ENCODE measurements at places on chromosomes 2 and 18.
A peak's percentile ranks its signal among the peaks of the same experiment; 100 is the strongest.

- DNase-seq, result no peak
Measured at GRCh38 chr18:4960578-4960977, 236.5 kb downstream of the AKAIN1 start.

DNA sequence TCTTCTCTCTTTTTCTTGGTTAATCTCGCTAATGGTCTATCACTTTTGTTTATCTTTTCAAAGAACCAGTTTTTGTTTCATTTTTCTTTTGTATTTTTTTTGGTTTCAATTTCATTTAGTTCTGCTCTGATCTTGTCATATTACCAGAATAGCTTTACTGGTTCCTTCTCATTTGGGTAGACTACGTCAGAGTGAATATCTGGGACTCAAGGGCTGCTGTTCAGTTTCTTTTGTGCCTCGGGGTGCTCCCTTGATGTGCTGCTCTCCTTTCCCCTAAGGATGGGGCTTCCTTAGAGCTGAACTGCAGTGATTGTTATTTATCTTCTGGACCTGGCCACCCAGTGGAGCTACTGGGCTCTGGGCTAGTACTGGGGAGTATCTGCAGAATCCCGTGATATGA is 29.4 kb upstream of the IL1RN start:
- no peak for DNase-seq

- DNase-seq, result no peak
Measured at GRCh38 chr2:6312367-6312766, 553.3 kb downstream of the CMPK2 start.

DNA sequence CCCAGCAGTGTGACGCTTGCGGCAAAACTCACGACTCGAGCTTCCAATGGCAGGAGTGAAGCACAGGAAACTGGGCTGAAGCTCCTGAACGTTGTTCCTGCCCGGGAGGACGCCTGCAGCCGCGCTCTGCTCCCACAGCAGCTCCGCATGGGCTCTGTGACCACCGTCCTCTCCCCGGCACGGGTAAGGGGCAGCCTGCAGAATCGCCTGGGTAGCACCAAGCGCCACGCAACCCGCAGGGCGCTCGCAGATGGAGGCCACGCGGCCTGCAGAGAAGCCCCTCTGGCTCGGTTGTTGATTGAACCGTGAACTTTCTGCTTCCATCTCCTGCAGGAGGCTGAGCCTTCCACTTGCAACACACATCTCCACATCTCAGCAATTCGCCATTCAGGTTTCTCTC is 63.3 kb upstream of the ZNF236 start:
- DNase-seq, result no peak

GRCh38 chr2:88471083-88471942 is 18.8 kb upstream of the FOXI3 start:
- DNase-seq, result no peak

DNA sequence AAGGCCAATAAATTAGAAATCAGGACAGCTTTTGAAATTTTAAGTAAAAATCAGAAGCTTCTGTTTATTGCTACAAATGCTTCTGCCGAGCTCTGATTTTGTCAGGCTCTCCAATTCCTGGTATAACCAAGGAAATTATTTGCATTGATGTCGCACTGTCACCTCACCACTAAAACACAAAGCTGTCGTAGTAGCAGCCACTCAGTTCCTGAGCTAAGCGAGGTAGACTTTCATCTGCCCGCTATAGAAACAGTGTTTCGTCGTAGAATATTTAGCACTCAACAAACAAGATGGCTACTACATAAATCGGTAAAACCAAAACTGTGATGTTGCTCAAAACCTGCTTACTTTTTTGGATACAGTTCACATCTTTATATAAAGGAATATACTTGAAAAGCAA is 141.3 kb upstream of the FOSL2 start:
- no peak for DNase-seq

GRCh38 chr2:120819720-120820210 is 84.1 kb downstream of the GLI2 start:
- no peak for DNase-seq

- no peak for DNase-seq
Measured at GRCh38 chr2:98551316-98551715, 57.0 kb downstream of the COA5 start.

GRCh38 chr2:68253219-68254068 is 1.1 kb upstream of the PPP3R1 start:
- peak; percentile 76 for DNase-seq

DNA sequence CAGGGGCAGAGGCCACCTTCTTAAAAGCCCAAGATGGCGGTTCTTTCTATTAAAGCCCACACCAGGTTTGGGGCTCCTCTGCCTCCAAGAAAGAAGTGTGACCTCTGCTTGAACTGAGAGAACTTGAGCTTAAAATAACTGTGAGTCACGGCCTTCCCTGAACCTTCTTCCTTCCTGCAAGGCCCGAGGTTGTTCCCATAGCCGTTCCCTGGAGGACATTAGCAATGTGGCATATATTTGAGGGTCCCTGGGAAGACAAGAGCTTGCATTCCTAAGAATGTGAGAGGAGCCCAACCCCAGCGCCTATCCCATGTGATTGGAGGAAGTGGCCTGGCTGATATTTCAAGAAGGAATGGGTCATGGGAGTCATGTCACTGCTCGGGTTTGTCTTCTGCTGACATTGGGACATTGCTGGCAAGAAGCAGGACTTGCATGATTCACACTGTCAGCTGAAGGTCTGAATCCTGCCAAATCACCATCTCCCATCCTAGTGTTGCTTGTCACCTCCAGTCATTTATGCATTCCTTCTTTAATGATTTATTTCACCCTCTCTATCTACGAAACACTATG is 168.1 kb downstream of the TRIB2 start:
- DNase-seq, result no peak

- no peak for DNase-seq
Measured at GRCh38 chr18:310042-310441, 42.2 kb upstream of the THOC1 start.

- no peak for DNase-seq
Measured at GRCh38 chr2:42183775-42184174, 14.6 kb downstream of the EML4 start.

DNA sequence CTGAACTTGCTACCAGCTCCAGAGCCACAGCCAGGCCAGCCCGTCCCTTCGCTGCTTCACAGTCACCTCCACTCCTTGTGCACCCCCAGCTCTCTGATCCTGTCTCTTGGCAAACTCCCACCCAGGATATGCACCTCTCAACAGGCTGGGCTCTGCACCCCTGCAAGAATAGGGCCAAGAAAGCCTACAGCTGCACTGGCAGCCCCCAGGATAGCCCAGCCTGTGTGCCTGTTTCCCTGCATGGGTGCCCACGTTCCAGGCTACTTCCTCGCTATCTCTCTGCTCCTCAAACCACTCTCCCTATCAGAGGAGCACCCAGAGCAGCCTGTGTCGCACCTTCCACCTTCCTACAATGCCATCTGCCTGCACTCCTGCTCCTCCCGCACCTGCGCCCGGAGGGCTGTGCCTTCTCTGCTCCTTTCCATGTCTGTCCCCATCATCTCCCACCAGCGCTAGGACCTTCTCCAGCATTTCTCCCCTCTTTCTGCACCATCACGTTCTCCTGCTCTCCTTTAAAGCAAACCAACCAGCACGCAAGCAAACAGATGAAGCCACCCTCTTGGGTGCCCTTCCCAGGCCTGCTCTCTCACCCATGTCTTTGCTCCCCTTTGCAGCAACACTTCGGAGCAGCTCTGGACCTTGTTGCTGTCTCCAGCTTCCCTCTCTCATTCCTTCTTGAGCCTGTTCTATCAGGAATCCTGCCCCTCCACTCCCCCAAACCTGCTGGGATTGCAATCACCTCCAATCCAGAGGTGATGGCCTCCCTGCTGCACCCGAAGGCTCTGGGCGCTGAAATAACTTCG is 313.2 kb upstream of the HS6ST1 start:
- no peak for DNase-seq

DNA sequence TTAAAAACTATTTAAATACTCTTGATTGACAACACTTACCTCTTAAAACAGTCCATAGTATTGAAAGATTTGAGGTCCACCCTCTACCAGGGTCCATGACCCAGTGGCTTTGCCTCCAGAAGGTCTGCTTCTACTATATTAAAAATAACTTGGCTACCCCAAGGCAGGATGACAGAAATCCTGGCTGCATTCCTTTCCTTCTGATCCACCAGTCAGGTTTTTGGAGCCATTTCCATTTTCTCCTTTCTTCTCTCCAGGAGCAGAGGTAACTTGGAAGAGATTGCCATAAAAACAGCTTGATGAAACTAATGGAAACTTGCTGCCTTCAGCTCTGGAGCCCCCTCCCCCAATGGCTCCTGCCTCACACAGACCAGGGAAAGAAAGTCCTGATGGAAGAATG is 2.6 kb upstream of the FAM171B start:
- DNase-seq, result no peak

DNA sequence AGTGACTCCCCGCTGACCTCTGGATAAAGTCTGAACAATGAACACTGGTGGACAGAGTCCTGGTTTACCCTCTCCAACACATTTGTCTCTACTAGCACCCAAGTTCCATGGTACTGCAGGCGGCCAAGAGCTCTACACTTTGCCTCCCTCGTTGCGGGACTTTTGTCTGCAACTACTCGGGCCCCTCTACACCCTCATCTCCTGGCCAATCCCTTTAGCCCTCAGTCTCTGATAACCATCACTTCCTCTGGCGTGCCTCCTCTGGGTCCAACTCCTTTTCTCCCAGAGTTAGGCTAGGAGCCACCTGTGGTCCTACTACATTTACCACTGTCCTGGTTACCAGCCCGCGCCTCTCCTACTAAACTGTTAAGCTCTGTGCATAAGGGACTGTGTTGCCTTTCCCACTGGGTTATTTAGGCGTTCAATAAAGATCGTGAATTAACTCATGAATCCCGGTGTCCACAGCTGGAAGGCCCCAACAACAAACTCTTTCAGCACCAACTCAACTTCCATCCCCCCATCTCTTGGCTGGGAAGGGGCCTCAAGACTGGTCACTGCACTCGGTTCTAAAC is 757 bp downstream of the HDHD2 start:
- peak; percentile 64 for DNase-seq

- DNase-seq, result no peak
Measured at GRCh38 chr2:147934881-147935620, 85.5 kb downstream of the ORC4 start.

DNA sequence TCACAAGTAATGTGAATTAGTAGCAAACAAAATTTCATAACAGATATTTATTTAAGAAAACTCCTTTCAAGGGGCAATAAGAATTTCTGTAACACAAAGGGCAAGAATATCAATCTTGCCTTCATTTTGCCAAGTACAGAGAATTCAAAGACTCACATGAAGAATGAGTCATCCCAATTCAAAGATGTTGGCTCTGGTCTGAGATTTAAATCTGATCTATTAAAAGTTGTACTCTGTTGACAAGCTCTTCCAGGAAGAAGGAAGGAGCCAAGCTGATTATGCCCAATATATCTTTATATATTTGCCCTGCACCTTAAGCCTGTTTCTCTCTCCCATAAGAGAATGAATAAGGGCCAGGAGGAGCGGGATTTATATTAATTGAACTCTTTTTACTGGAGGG is 55.9 kb upstream of the RPE start:
- DNase-seq, result no peak

- DNase-seq, result peak; percentile 75
Measured at GRCh38 chr18:26383454-26384270, 157.4 kb downstream of the TAF4B start.

- no peak for DNase-seq
Measured at GRCh38 chr2:159546716-159547430, 69.5 kb downstream of the BAZ2B start.

DNA sequence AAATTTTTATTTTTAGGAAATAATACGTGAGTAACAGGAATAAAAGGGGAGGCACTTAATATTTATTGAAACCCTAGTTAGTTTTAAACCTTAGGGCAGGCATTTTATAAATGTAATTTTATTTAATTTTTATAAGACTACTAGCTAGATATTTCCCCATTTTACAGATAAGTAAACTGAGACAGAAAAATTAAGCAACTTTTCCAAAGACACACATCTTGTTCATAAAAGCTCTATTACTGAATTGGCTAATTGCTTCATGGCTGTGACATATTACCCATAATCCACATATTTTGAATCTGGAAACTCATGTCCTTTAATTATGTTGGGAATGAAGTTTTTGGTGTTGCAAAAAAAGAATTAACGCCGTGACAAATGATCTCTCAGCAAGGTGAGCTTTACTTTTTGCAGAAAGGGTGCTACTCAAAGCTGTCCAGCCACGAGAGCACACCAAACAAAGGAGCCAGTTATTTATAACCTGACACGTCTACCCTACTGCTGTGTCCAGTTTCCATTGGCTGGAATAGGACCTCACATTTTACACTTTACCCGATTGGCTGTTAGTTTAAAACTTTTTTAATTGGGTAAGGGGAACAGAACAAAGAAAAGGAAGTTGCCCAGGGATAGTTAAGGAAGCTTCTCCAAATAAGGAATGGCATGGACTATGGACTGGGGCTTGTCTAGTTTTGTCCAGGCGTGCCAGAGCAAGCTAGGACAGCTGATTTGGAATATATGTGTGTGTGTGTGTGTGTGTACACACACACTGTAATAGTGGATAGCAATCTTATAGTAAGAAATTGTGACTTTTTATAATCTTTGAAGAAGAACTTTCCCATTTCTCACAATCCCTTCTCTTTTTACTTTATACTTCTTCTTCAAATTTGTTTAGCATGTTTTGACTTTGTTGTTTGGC is 54.2 kb downstream of the COMMD1 start:
- DNase-seq, result no peak

GRCh38 chr2:127565261-127566138 is 30.0 kb downstream of the MYO7B start:
- no peak for DNase-seq

DNA sequence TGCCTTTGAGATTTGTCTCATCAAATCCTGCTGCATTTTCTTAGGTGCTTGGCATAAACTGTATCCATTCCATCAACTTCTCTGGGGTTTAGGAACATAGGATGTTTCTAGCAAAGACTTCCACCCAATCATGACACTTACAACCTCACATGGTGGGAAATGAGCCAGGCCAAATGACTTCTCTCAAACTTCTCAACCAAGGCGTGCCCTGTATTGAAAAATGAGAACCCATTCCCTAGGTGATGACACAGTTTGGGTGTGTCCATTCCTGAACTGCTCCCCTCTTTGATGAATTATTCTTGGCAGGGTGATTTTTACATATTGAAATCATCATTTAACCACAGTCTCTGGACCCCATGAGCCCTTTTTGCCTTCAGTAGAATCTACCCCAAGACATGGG is 161.1 kb downstream of the EN1 start:
- no peak for DNase-seq

GRCh38 chr2:128370468-128371247 is 52.0 kb upstream of the HS6ST1 start:
- no peak for DNase-seq

GRCh38 chr2:169507698-169508097 is 1.8 kb upstream of the KLHL41 start:
- DNase-seq, result no peak

GRCh38 chr18:58288921-58289797 is 245.1 kb downstream of the NEDD4L start:
- DNase-seq, result no peak

Data from erythroblast (primary cell).